NCI-H2107 (cell line): ENCODE measurements at places on chromosomes 1 and 21.

DNA sequence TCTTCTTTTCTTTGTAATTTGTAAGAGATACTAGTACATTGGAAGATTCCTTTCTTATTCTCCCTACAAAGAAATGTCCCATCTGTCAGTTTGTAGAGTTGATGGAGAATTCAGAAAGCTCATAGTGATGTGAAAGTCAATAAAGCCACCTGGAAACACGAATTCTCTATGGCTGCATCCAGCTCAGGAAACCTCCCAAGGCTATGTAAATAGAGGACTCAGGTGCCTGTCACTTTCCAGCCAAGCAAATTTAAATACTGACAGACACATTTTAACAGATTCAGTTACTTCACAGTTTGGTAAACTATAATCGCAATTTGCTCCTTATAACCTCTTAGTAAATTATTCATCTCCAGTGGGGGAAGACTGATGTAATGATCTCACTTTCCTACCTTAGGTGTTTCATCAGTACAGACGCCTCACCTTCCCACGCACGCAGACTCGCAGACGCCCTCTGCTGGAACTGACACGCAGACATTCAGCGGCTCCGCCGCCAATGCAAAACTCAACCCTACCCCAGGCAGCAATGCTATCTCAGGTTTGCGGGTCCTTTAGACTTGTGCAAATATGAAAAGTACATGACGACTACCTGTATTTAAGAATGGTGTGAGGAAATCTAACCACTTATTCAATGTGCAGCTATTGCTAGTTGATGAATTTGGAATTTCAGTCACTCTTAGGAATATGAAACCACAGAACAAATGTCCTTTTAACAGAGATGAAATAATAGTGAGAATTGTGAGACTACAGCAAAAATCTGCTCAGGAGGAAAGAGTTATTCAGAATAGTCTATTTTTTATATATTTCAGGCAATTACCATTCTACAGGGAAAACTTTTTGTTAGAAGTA, 60.6 kb downstream of the PTPRC start:
- no peak for DNase-seq

GRCh38 chr1:162565460-162565859, 3.9 kb downstream of the UAP1 start:
- no peak for DNase-seq

DNA sequence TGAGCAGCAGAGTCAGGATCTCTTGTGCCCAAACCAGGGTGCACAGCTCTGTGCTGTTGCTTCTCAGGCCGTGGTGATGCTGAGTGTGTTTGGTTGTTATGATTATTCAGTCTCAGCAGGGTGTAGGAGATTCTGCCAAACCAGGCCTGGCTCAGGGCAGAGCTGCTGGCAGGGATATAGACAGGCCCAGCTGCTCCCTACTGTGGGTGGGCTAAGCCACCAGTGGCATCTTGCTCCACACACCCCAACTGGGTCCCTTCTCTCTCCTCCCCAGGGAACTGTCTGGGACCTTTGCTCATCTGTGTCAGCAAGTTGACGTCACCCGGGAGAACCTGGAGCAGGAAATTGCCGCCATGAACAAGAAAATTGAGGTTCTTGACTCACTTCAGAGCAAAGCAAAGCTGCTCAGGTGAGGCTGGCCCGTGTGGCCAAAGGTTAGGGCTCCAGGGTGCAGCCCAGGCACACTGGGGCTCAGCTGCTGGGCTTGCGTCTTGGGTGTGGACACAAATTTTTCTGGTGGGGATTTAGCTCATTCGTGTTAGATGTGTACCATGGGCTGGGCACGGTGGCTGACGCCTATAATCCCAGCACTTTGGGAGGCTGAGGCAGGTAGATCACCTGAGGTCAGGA, 9.9 kb upstream of the MIIP start:
- no peak for DNase-seq

DNA sequence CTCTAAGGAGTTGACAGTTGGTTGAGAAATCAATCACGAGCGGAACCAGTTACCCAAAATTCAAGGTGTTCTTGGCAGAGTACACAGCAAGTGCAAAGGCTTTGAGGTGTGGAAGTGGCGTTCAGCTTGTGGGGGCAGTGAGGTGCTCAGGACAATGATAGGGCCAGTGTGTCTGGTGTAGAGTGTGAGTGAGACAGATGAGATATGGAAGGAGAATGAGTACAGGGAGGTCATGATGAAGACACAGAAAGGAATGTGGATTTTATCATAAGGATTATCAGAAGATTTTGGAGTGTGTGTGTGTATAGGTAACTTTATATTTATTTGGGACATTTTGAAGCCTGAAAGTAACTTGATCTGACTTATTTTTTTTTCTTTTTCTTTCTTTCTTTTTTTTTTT, 40.9 kb downstream of the IFI44 start:
- DNase-seq = no peak

GRCh38 chr1:47388891-47389238, 27.2 kb upstream of the FOXE3 start:
- DNase-seq = peak; percentile 43
